Smooth muscle cell of the coronary artery (primary cell): ENCODE measurements at places on chromosomes 1 and 21. TPM values are rescaled to one million over a fixed set of nuclear protein-coding genes. Genes with fewer than 3 reads are reported as not detected.

Gene COA6
- total RNA-seq, result 16.3 and 16.8 TPM in 2 replicates

Gene CD160
- total RNA-seq, result 0.12 TPM in 1 of 2 replicates, not detected in the other

Gene PRDX1
- total RNA-seq, result 317 and 521 TPM in 2 replicates

Gene PAQR7
- total RNA-seq, result 7.5 and 10.6 TPM in 2 replicates

Gene KIAA0319L
- 26.0 and 32.8 TPM in 2 replicates for total RNA-seq

Gene LHX8
- total RNA-seq, result 0.59 TPM in 1 of 2 replicates, not detected in the other
